ENCODE measurements at places on chromosomes 12 and 14.

GRCh38 chr14:96904201-96904600, 107.0 kb downstream of the VRK1 start:
- no peak for DNase-seq

DNA sequence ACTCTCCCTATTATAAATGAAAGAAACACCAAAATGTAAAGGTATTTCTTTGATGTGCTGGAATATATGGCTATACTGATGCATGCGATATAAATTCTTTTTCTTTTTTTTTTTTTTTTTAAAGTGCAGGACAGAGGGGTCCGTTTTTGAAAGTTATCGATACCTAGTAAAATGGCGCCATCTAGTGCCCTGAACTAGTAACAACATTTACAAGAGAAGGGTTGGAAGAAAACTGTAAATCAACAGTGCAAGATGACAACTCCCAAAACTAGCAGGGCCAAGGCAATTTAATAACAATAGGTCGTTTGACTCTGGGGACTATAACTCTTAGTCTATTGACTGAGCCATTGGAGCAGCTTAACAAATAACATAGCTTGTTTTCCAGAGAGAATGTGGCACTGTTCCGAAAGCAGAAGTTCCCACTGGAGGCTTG, 137.7 kb downstream of the SPTSSA start:
- DNase-seq = no peak

- DNase-seq = no peak
Measured at GRCh38 chr14:70029296-70030132, 150.3 kb downstream of the SMOC1 start.

DNA sequence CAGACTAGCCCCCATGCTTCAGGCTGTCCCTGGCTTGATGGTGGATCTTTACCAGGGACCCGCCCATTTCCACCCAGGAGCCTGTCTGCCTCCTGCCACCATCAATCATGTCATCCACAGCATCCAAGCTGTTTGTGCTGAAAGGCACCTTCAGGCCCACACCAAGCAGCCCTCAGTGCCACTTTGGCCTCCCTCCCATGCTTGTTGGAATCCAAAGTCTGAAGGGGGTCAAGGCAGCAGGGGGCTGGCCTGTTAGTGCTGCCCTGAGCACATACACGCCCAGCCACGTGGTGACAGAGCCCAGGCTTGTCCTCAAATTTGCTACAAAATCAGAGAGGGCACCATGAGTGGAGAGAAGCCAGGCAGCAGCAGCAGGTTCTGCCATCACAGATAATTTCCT, 1146.8 kb downstream of the FSCB start:
- DNase-seq = no peak

DNA sequence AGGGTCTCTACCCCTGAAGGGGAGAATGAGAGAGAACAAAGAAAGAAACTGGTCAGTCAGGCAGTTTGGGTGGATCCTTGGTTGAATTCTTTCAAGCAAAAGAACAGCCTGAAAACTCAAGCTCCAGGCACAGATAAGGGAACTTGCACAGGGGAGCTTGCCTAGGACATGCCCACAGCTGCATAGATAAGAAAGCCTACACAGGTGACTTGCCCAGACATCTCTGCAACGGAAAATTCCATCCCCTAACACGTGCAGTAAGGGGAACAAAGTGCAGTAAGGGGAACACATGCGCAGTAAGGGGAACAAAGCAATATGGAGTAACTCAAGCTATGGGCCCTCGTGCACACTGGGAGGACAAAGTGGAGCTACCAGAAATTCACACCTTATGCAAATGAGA, 540.1 kb upstream of the MIS18BP1 start:
- no peak for DNase-seq

GRCh38 chr14:30252783-30253674, 305.9 kb upstream of the G2E3 start:
- DNase-seq = no peak

DNA sequence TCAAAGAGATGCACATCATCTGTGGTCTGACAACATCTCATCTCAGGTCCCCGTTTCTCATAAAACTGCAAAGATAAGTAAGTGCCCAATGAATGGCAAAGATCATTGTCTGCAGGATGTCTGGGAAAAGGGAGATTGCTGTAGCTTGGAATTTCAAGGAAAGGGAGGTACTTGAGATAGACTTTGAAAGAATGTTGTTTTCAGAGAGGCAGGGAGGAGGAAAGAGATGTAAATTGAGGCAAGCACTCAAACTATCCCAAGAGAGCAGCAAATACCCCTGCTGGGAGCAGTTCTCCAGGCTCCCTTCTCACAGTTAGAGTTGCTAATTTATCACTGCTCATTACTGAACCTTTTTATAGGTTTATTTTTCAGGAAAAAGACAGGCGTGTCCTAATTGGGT, 107.1 kb downstream of the MYRFL start:
- DNase-seq = no peak

DNA sequence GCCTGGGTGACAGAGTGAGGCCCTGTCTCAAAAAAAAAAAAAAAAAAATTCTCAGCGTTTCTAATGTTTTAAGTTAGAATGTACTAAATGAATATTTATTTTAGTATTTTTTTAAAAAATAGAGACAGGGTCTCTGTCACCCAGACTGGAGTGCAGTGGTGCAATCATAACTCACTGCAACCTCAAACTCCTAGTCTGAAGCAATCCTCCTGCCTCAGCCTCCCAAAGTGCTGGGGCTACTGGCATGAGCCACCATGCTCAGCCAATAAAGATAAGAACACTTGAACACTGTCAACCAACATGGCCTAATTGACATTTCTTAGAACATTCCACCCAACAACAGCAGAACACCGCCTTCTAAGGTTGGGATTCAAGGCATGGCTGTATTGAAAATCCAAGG, 5.1 kb upstream of the DYNC1H1 start:
- no peak for DNase-seq

- DNase-seq = no peak
Measured at GRCh38 chr12:31742891-31743290, 14.1 kb upstream of the AMN1 start.

- no peak for DNase-seq
Measured at GRCh38 chr12:123671876-123672275, 963 bp downstream of the TCTN2 start.

GRCh38 chr14:101711041-101711856, 50.3 kb upstream of the PPP2R5C start:
- DNase-seq = no peak

DNA sequence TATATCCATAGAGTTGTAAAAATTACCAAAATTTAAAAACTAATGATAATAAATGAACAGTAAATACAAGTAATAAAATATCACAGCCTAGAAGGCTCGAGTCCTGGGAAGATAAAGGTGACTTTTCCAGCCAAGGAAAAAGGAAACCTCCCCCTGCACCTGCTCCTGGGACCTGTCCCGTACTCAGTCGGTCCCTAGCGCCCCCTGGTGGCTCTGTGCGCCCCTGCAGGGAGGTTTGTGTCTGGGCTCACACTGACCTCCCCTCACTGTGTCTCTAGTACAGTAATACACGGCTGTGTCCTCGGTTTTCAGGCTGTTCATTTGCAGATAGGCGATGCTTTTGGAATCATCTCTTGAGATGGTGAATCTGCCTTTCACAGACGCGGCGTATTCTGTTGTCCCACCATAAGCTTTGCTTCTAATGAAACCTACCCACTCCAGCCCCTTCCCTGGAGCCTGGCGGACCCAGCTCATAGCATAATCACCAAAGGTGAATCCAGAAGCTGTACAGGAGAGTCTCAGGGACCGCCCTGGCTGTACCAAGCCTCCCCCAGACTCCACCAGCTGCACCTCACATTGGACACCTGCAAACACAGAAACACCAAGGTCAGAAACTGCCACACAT, 1030.4 kb downstream of the TMEM121 start:
- DNase-seq = peak; percentile 58

DNA sequence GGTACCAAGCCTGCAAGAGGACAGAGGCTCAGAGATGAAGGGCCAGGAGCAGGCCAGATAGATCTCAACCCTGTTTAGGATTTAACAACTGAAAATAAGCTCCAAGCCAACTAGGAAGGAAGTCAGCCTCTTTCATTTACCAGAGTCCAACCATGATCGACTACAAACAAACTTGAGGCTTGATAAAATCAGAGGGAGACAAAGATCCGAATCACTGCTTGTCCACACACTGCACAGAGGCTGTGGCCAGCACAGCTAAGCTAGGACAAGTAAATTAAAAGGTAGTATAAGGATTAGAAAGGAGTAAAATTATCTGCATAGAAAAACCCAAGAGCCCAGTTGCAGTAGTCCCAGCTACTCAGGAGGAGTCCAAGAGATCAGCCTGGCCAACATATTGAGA, 40.3 kb downstream of the FAM222A start:
- DNase-seq = no peak

DNA sequence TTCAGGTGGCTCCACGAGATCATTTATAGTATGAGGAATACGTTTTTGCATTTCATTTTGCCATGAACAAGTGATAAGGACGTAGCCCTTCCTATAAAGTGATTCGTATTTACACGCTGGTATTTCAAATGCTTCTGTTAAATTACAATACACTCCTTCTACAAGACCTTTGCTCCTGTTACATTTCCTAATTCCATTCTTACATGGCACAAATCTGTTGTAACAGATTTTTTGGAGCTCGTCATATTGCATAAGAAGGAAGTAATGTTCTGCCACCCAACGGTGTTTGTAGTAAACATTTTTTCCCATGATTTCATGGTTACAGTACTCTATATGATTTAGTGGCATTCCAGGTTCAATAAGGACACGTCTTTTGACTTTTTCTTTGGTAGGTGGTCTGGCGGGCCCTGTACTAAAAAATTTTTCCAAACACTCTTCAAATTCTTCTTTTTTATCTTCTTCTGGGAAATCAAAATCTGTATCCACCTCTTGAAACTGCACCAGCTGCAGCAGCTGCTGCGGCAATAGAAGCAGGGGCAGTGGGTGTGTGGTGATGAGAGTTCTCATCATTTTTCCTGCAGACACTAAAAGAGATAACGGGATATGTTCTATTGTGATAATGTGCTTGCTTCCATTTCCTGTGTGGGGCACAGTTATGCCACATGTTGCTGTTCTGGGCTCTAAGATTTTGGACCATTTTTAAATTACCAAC, 4.2 kb downstream of the RNASE9 start:
- no peak for DNase-seq

DNA sequence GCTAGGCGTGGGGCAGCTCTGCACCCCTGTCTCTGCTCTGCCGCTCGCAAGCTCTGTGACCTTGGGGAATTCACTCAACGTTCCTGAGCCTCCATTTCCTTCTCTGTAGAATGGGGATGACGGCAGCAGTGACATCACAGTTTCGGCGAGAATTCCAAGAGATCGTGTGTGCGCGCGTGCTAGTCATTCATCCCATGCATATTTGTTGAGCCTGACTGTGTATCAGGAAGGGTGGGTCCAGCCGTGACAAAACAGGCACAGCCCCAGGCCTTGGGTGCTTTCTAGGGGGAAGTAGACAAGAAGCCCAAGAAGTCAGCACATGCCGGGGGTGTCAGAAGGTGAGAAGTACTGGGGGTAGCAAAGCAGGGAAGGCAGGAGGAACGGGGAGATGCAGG, 145.6 kb upstream of the NCOR2 start:
- no peak for DNase-seq

DNA sequence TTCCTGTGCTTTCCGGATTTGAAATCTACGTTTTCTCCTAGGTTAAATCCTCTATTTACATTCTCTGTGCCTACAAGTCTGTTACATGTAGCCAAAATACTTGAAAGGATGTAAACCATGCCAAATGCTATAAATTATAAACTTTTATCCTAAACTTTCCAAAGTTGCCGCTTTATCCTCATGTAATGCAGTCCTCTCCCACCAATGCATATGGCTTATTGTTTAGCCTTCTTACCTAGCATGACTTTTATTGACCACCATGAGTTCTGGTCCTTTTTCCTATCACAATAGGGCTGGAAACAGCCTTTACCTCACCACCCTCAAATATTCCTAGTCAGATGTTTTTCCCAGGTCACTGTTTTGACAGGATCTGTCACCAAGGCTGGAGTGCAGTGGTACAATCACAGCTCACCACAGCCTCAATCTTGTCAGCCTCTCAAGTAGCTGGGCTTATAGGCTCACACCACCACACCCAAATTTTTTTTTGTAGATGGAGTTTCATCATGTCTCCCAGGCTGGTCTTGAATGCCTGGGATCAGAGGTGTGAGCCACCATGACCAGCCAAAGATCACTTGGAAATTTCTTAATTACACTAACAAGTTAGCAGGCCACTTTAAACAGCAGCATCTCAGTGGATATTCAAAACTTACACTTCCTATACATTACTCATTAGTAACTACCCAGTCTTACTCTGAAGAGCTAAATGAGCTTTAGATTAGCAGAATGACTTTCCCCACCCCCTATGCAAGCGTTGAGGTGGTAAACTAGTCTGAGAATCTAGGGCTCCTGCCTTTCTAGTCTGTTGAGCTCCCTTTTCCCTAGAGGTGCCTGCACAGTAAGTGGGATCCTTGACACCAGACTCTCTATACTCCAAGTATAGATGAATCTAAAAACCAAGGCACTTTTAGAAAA, 4.1 kb downstream of the TUBA1B start:
- DNase-seq = no peak

- no peak for DNase-seq
Measured at GRCh38 chr12:76623931-76624330, 64.4 kb upstream of the OSBPL8 start.

DNA sequence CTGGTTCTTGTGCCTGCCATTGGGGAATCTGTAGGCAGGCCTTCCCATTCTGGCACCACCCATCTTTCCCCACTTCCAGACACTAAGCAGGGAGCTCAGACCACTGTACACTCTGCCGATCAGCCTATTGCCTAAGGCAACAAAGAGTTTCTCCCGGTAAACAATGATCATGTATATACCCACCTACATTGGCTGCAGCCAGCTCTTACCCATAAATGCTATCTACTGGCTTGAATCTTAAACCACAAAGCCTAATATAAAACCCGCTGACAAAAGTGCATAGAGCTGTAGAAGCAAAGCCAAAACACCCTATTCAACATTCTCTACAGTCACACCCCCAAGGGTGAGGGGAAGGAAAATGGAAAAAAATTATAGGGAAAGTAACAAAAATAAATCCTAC, 20.8 kb upstream of the GLIPR1 start:
- no peak for DNase-seq

- DNase-seq = no peak
Measured at GRCh38 chr14:68458840-68459469, 333.9 kb downstream of the ZFP36L1 start.

Measured in stimulated activated CD8-positive, alpha-beta memory T cell treated with anti-CD3 and anti-CD28 coated beads, Interleukin-15, amount 100 ng/mL, for 48 hours (primary cell).